LoVo (cell line): ENCODE measurements at places on chromosomes 3 and 15.

DNA sequence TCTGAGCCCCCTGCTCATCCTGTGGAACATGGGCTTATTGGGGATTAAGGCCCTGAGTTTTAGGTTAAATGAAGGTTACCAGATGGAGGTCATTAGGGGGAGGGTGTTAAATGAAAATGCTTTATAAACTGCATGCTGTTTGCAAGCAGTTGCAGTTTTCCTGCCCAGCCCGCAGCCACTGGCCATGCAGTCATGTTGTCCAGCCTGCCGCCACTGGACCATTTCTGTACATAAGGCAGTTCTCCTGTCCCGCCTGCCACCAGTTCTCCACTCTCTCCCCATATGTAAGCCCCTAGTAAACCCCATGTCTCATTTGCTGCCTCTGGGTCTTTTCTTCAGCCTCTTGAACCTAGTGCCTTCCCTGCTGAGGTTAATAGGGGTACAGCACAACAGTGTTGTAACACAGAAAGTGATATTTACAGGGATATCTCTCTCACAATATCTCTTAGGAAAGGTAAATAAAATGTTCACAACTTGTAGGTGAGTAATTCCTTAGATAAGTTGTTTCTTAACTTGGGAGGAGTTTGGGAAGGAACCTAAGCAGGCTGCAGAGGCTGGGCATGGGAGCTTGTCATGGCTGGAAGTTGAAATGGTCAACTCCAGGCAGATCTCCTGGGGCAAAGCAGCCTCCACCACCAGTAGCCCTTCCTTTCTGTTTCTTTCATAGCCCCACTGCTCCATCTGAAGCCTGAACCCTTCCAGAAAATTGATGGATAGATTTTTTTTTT lies 148.2 kb downstream of the CMSS1 start:
- no peak for DNase-seq

DNA sequence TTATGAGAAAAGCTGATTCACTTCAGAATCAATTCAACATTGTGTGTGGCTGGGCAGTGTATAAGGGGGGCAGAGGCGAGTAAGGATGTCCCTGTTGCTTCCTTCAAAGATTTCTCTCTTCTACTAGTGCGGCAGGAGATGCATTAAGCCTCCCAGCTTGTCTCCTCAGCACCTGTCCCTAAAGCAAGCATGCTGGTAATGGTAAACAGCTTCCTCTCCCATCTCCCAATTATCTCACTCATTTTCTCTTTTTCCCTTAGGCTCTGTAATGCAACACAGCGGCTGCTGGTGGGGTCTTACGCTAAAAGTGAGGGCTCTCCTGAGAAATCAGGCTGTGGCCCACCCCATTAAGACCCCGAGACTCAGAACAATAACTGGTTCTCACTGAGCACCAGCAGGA lies 306.4 kb upstream of the ROPN1 start:
- no peak for DNase-seq

GRCh38 chr3:189737071-189737470 lies 105.9 kb downstream of the TP63 start:
- DNase-seq: no peak

DNA sequence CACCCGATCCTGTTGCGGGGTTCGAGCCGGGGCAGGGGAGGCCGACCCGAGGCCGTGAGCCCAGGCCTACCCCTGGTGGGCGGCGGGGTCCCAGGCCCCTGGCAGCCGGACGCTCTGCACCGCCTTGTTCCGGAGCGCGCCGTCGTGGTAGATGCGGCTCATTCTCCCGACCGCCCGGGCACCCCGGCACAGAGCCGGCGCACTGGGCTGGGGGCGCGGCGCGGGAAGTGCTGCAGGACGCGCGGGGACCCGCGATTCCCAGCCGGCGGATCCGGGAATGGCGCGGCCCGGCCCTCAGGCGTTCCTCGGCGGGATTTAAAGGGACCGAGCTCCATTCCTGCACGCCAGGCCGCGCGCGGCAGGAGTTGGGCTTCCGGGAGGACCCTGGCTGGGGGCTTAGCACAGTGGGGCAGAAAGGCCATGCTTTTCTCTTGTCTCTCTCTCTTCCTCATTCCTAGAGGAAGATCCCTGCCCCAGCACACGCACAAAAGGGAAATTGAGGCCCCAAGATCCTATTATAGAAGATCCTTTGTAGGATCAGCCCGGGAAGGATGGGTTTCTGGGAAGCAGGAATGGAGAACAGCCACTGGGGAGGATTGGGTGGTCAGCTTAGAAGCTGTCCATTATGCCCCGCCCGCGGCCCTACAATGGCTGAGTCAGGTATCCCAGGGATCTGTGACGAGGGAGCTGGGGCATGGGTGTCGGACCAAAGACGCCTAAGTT lies at the start of gene ARPIN:
ARPIN (minus strand) TSS at position 279 of the 723 bp plus-strand sequence; CDS start at position 162, 117 bp downstream.
- DNase-seq: peak; percentile 64

GRCh38 chr3:9412293-9412692 lies 14.9 kb downstream of the SETD5 start:
- no peak for DNase-seq

GRCh38 chr3:7038394-7038793 lies 177.5 kb downstream of the GRM7 start:
- DNase-seq: no peak

DNA sequence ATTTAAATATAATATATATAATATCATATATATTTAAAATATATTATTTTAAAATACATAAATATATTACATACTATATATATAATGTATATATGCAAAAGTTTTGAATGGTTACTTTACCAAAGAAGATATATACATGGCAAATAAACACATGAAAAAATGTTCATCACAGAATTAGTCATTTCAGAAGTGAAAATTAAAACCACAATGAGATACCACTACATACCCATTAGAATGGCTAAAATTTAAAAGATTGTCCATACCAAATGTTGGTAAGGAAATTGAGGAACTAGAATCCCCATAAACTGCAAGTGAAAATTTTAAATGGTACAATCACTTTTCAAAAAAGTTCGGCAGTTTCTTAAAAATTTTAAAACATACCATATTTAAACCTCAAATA lies 23.6 kb upstream of the COL8A1 start:
- DNase-seq: no peak

DNA sequence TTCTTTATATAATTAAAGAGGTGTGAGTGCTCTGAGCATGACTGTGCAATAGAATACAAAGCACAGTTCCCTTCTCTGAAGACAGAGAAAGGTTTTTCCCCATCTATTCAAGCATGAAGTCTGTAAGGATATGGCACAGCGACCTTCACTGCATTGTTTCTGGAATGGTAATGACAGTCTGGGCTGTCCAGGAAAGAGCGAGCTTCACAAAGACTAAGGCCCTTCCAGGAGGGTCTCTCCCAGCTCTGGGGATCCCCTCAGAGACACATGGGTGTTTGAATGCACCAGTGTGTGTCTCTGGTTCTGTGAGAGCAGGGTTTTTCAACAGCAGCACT lies 179.9 kb upstream of the NR2E3 start:
- DNase-seq: no peak

- DNase-seq: no peak
Measured at GRCh38 chr3:167936019-167936418, 159.7 kb downstream of the GOLIM4 start.

DNA sequence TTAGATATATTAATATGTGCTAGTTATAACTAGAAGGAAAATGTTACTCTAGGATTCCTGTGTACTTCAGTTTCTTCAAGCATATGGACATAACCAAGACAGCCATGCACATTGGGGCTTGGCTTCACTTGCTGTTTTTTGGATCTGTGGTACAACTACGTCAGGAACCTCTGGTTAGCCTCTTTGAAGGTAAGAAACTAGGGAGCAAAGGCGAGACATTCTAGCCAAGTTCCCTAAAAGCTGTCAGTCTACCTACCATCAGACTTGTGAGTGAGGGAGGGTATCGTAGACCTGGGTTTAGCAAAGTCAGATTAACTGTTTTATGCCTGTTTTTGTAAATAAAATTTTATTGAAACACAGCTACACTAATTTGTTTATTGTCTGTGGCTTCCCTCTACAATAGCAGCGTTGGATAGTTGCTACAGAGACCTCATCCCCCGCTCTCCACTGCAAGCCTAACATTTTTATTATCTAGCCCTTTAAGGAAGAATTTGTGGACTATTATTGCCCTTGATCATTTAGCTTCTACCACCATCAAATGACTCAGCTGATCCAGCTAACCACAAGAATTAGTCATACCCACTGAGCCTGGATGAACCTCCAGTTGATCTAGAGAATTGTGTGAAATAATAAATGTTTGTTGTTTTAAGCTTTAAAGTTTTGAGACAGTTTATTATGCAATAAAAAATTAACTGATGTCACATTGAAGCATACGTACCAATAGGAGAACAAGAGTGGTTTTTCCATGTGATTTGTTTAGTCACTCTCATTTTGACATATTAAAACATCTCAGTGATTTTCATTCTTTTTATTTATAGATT lies 58.1 kb downstream of the RSRC1 start:
- peak; percentile 91 for DNase-seq

DNA sequence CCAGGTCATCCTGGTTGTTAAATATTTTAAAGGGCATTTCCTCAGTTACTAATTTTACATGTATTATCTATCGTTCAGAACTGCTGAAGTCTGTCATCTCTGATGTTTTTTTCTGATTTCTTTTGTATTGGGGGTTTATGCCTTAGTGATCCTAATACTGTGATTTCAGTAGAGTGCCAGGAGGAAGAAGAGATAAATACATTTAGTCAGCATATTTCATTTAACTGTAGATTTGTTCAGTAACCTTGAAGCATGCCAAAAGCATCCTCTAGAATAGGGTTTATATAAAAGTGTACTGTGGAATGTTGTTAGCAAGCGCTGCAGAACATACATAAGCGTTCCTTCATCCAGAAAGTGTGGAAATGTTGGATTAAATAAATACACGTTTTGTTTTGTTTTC lies 342.3 kb upstream of the DPPA4 start:
- no peak for DNase-seq
